ENCODE measurements at places on chromosomes 7 and 10.

GRCh38 chr10:99698504-99699080, 33.3 kb downstream of the COX15 start:
- no peak for DNase-seq

DNA sequence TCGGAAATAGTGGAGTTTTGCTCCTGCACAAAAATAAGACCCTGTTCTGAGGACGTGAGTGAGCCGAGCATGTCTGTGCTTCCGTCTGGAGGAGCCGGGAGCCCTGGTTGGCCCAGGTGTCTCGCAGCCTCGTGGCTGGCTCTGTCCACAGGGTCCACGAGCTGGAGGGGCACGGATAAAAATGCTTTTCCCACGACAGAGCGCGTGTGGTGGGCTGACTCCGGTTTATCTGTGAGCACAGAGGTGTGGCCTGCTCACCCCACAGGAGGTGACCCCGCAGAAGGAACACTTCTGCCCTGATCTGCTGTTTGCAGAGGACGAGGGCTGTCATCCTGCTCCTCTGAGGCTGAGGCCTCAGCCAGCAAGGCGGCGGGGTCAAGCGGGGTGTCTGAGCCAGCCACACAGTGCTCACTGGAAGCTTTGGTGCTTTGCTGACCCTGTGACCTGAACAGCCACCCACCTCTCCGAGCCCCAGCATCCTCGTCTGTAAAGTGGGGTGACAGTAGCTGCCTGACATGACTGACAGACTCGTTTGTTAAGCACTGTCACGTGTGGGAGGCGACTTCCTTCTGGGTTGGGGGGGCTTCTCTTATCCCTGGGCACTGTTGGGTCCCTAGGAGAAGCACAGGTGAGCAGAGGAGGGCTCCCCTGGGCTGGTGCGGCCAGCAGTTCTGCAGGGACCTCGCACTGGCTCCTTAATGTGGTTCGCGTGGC, 162.5 kb downstream of the DNAJB6 start:
- no peak for DNase-seq

DNA sequence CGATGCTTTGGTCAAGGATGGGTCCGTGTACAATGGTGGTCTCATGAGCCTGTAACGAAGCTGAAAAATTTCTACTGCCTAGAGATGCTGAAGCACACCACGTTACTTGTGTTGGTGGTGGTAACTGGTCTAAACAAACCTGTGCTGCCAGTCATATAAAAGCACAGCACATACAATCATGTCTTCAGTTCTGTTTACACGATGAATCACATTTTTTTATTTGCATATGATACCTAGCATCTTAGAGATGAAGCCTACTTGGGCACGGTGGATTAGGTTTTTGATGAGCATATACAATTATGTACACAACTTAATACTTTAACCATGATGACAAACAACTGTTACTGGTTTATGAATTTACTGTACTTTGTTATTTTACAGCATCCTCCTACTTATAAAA, 201.0 kb downstream of the ZMYND11 start:
- no peak for DNase-seq

GRCh38 chr7:99835189-99835588, 7.4 kb downstream of the CYP3A43 start:
- no peak for DNase-seq

DNA sequence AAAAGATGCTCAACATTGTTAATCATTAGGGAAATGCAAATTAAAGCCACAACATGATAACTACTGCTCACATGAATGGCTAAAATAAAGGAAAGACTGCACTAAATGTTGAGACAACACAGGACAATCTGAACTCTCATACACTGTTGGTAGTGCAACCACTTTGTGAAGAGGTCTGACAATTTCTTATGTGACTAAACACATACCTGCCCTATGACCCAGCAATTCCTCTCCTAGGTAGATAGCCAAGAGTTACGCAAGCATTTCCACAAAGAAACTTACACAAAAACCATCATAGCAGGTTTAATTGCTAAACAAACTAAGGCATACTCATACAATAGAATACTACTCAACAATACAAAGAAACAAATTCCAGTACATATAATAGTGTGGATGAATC, 41.8 kb upstream of the HERPUD2 start:
- DNase-seq, result no peak

DNA sequence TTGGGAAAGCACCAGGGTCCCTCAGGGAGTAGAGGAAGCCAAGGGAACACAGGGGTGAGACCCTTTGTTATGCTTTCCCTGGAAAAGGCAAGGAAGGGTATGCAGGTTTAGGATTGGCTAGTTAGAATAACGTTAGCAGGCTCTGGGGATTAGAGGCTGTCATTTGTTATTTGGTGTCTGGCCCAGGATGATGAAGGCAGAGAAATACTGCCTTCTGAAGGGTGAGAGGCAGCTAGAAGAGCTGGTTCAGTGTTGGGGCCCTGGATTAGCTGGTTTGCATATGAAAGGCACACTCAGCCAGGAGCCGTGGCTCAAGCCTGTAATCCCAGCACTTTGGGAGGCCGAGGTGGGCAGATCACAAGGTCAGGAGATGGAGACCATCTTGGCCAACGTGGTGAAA, 3.0 kb upstream of the PILRA start:
- no peak for DNase-seq
